Central memory CD4-positive, alpha-beta T cell (primary cell): ENCODE measurements at places on chromosomes 5 and 9.
A peak's percentile ranks its signal among the peaks of the same experiment; 100 is the strongest.

DNA sequence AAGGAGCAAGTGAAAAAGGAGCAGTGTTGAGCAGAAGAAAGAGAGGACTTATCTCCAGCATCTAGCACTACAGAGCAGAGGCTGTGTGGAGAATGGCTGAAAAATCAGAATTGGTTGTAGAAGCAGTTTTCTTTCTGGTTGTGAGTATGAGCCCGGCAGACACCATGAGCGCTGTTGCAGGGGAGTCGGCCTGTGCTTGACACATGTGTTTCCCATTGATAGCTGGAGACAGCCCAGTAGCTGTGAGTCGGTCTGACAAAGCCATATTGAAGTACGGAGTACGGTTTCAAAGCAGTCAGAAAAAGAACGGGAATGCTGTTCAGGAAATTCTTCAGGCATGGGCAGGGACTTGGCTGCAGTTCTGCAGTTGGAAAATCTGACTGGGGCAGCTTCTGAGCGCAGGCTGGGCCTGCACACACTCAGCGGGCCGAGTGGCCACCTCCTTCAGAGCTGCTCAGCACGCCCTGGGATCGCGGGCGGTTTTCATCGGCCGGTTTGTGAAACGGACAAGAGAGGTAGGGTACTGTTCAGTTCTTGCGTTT is at the start of gene SGCD:
Gene SGCD (plus strand): TSS at position 447 of the 542 bp plus-strand sequence.
- DNase-seq: no peak

- no peak for DNase-seq
These were observed 18.9 kb downstream of the MRPS30 start for GRCh38 chr5:44827681-44828080.

GRCh38 chr9:114861922-114862605 is 56.2 kb upstream of the TNFSF15 start:
- no peak for DNase-seq

DNA sequence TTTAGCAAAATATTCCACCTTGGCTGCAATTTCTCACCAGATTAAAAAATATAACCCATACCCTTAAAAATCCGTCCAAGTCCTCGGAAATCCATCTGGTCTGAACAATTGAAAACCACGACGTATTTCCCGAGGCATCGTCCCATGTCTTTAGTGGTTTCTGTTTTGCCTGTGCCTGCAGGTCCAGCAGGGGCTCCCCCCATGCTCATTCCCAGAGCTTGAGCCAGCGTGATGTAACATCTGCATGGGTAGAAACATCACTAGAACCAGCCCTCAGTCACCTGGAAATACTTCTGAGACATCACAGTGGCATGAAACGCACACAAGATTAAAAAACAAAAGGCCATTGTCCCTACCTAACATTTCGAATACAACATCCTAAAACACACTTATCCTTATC is 114.0 kb downstream of the DNAH5 start:
- DNase-seq: no peak

DNA sequence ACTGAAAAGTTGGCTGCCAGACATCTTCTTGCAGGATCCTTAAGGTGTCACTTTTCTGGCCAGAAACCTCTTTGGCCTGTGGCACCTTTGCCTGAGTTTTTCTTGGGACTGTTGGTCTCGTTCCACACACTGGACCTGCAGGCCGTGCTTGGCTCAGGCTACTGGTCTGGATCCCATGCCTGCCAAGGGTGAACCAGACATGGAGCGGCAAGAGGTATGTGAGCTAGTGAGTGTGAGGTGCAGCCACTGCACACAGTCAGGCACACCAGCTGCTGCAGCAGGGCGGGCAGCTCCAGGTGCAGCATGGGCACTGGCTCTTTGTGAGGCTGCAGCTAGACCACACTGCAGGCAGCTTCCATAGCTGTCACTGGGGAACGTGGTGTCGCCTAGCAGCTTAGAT is 47.9 kb downstream of the NDUFAF2 start:
- no peak for DNase-seq

- no peak for DNase-seq
These were observed 8.8 kb upstream of the OTULINL start for GRCh38 chr5:14572836-14573235.

- DNase-seq: no peak
These were observed 57.6 kb upstream of the GRHPR start for GRCh38 chr9:37364751-37365360.

DNA sequence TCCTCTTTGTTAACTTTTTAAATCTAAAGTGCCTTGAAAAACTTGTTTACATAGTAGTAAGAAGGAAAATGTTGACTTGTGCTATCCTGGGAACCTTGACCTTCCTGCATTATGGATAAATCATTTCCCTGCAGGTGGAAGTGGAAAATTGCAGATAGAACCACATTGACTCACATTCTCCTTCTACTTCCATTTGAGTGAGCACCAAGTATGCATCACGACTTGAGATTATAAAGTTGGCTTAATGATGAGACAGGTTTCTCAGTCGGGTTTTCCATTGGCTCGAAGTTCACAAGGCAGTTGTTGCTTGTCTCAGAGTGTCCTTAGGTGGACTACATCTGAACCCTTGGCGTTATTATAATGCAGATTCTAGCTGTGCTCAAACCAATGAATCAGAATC is 39.9 kb downstream of the DOCK8 start:
- DNase-seq: no peak

- no peak for DNase-seq
These were observed 360.0 kb upstream of the PIK3R1 start for GRCh38 chr5:67855523-67855922.

DNA sequence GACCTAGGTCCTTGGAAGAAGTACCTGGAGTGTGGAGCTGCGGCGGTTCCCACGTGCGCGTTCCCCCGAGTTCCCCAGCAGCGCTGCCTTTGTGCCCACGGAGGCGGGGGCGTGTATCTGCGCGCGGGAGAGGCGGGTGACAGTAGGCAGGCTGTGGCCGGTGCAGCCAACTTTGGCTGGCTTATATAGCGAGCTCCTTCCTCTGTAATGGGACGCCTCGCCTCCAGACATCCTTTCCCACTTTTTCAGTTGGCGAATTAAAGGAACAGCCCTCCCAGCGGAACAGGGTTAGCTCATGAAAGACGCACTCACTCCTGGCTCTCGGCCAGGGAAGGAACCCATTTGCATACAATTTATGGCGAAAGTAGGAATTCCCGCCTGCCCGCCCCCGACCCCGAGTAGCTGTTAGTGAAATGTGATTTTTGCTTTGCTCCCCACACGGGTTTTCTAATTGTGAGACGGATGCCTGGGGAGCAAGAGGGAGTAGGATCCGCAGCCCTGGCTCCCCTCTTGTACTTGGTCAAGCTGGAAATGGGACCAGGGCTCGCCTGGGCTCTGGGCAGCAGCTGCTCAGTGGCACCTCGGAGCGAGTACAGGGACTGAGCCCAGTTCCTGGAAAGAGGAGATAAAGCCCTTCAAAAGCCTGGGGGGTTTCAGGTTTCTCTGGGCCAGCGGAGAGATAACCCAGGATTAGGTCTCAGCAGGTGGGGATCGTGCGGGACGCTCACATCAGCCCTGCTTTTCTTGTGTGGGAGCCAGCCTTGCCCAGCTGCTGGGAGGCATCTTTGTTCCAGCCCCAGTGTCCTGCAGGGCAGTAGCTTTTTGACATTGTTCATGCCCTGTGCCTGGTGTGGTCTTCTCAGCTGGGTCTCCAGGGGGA is at the start of gene TNC:
Gene TNC (minus strand): TSS at position 159 of the 880 bp plus-strand sequence. CDS start 27,139 bp downstream, outside the sequence.
- DNase-seq: no peak

- no peak for DNase-seq
These were observed 322.4 kb downstream of the TMEM167A start for GRCh38 chr5:82754759-82755158.

DNA sequence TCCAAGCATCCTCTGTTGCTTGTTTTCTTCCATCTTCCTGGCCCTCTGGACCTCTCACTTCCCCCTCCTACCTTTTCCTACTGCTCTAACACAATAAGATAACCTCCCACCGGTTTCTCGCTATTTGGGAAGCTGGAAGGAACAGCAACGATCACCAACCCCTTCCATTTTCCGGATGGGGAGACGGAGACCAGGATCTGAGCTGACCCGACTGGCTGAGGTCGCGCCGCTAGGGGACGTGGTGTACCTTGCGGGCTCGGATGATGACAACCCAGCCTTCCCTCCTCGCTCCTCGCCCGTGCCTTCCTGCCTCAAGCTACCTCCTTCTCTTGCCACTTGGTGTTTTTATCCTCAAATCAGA is 1.9 kb downstream of the LPAR1 start:
- DNase-seq: no peak

DNA sequence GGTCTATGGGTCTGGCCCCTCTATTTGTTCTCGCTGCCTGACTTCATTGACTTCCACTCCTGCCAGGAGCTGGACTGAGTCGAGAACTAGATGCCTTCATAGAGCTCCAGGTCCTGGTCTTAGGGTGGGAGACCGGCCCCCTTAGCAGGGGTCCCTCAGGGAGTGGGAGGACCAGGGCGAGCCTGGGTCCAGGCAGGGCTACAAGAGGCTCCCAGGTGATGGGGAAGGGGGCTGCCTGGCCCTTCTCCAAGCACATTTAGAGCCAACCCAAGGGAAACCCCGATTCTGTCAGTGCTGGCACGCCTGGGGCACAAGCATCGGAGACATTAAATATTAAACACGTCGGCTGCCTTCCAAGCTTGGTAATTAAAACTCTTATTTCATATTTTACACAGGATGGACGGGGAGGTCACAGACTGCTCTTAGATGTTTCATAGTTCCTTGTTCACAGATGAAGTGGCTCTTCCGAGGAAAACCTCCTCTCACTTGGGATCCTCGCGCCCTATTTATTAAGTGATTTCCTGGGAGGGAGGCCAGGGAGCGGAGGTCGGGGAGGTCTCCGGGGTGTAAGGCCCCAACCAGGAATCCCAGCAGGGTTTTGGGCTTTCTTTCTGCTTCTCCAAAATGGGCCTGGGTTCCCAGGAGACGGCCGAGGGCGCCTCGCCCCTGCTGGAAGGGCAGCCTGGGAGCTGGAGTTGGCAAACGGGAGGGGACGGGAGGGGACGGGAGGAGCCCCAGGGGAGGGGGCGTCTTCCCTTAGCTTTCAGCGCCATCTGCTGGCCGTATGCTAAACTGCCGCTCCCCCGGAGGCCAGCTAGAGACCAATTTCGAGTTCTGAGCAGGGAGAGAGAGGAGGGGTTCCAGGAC is 23.4 kb upstream of the ZBTB43 start:
- DNase-seq: peak; percentile 66

DNA sequence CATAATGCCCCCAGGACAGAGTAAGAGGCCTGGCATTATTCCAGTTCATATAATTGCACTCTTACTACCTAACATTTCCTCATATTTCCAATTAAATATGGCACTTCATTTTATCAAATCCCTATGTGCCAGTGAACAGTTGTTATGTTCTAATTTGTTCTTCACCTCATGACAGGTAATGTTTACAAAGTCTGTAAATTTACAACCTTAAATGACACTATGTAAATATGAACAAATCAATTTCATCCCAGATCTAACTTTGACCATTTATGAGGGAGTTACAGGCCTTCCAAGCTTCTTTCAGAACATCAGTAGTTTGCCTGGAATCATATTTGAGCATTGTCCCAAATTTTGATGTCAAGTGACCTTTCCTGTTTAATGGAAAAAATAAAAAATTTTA is 592.6 kb upstream of the CDH6 start:
- no peak for DNase-seq

DNA sequence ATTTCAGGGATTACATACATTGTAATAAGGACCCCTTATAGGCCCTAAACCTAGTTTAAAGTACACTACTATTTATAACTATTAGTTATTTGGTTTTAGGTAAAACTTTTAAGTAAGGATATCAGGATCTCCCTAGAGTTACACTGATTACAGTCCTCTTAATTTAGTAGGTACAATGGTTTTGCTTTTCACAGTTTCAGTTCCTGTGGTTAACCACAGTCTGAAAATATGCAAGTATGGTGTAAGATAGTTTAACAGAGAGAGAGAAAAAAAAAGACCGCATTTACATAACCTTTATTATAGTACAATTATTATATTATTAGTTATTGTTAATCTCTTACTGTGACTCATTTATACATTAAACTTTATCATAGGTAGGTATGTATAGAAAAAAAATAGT is 725.3 kb upstream of the PTPRD start:
- DNase-seq: no peak

- no peak for DNase-seq
These were observed 4.3 kb downstream of the RIC1 start for GRCh38 chr9:5633243-5633642.

GRCh38 chr5:177209610-177210009 is 76.0 kb downstream of the NSD1 start:
- DNase-seq: no peak

DNA sequence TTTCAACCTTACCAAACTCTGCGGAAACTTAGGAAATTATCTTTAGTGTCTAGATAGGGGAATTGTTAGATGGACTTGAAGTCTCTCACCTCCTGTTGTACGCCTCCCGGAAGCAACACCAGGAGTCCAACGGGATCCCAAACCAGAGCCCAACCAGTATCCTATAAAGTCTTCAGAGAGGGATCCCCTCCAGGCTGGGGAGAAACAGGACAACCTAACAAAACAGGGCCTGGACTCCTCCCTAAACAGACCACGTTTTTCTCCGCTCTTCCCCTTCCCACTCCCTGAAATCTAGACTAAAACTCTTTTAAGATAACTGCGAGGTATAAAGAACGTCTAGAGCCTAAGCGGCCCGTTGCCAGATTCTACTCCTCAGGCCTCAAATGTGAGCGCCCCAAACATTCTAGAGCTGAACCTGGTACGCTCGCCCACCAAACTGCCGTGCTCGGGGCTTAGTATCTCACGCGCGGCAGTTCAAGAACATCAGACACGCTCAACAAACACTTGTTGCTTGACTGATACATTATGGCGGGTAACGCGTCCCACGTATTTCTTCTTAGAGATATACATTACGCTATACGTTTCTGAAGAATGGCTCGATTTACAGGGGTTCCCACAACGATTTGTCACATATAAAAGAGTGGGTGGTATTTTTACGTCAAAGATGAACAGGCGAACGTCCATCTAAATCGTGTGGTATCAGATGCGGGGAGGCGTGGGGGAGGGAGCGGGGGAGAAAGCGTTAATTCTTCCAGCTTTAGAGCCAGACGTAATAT is 663 bp upstream of the SMIM27 start:
- DNase-seq: peak; percentile 55

DNA sequence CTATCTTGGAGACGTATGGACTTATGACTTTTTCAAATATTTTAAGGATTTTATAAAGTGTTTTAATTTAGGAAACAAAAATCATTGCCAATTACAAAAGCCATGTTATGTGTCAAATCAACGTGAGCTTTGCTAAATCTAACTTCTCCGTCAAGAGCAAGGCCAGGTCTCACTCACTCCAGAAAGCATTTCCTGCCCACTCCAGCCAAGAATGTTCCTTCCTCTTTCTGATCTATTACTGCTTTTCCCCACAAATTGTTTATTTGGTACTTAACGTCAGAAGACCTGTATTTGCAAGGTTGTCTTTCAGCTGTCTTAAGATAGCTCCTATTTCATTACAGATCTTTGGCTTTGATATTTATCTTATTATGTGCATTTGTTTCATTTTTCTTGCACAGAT is 193.5 kb upstream of the HAPLN1 start:
- DNase-seq: no peak

- DNase-seq: no peak
These were observed 39.7 kb upstream of the SHC3 start for GRCh38 chr9:89218040-89218928.

- DNase-seq: no peak
These were observed 60.8 kb downstream of the MTMR12 start for GRCh38 chr5:32251871-32252458.

- peak; percentile 68 for DNase-seq
These were observed 3.5 kb upstream of the PDLIM7 start for GRCh38 chr5:177500685-177501522.

- no peak for DNase-seq
These were observed 24.3 kb downstream of the KCNV2 start for GRCh38 chr9:2741441-2742158.

- DNase-seq: peak; percentile 27
These were observed 1.0 kb upstream of the TPM2 start for GRCh38 chr9:35690614-35691333.

GRCh38 chr9:14500705-14501104 is 186.8 kb upstream of the NFIB start:
- no peak for DNase-seq

- no peak for DNase-seq
These were observed 367.5 kb upstream of the BRINP1 start for GRCh38 chr9:119736491-119737454.
